ENCODE measurements at places on chromosomes 16 and 17.

DNA sequence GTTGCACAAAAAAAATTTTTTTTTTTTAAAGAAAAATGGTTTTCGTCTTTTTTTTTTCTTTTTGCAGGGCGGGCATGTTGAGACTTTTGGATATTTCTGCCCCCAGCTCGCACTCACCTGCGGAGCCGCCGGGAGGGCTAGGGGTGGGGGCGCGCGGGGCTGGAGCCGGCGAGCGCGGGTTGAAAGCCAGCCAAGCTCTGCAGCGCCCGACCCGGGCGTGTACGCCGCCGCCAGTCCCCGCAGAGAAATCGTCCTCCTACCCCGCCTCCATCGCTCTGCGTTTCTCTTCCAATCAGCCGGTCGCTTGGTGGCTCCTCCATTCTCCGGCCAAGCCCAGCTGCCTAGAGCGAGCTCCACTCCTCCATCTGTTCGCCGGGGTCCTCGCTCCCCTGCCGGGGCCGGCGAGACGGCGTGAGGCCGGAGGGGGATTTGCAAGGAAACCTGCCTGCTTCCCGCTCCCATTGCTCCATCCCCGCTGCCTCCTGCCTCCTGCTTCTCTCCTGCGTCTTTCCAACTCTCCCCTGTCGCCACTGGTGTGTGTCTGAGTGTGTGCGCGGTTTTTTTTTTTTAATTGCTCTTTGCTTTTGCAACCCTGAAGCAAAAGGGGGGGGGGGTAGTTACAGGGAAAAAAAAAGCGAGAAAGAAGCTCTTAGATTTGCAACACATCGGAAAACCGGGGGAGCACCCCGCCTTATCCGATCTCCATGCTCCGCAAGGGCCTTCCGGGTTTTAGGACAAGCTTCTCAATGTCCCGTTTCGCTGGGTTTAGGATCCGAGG lies 1.8 kb upstream of the UBTF start:
- peak; percentile 92 for DNase-seq

- DNase-seq = no peak
Observed at GRCh38 chr17:64653325-64653984, 8.7 kb downstream of the SMURF2 start.

- DNase-seq = peak; percentile 74
Observed at GRCh38 chr16:67910158-67910557, 17.1 kb downstream of the PSKH1 start.

- no peak for DNase-seq
Observed at GRCh38 chr16:68656751-68657150, 11.6 kb downstream of the CDH3 start.

GRCh38 chr17:47707056-47707804 lies 13.3 kb downstream of the TBKBP1 start:
- DNase-seq = peak; percentile 66

DNA sequence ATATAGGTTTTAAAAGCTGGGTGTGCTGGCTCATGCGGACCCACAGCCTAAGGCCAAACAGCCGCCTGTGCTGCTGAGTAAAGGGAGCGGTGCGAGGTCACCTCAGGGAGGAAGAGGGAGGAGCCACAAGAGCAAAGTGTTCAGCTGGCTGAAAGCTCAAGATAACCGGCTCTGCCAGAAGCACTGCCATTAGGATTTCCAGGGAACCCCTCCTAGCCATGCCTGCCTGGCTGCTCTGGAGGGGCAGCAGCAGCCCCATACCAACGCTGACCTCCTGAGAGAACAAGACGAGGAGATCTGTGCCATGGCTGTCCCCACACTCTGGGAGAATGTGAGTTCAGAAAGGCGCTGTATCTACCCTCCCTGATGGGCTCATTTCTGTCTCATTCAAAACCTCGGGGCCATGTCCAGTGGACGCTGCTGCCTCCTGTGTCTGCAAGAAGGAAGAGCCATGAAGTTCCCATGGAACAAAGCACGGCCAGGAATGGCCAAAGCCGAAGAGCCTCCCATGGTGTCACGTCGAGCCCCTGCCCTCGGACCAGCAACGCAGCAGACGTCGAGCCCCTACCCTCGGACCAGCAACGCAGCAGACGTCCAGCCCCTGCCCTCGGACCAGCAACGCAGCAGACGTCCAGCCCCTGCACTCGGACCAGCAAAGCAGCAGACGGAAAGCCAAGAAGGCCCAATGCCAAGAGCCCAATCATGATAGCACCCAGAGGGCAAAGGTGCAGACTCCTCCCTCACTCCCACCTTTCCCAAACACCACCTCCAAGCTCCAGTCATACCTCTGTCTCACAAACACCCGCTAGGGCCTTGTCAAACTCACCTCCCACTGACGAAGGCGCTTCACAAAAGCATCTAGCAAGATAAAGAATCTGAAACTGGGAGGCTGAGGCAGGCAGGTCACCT lies 107.0 kb downstream of the ANKRD11 start:
- no peak for DNase-seq

Data from femur (tissue), 1 donor.